Stimulated activated CD4-positive, alpha-beta T cell treated with anti-CD3 and anti-CD28 coated beads, TNF-alpha, amount 100 ng/mL, for 24 hours (primary cell): ENCODE measurements at places on chromosomes 7 and 10.

DNA sequence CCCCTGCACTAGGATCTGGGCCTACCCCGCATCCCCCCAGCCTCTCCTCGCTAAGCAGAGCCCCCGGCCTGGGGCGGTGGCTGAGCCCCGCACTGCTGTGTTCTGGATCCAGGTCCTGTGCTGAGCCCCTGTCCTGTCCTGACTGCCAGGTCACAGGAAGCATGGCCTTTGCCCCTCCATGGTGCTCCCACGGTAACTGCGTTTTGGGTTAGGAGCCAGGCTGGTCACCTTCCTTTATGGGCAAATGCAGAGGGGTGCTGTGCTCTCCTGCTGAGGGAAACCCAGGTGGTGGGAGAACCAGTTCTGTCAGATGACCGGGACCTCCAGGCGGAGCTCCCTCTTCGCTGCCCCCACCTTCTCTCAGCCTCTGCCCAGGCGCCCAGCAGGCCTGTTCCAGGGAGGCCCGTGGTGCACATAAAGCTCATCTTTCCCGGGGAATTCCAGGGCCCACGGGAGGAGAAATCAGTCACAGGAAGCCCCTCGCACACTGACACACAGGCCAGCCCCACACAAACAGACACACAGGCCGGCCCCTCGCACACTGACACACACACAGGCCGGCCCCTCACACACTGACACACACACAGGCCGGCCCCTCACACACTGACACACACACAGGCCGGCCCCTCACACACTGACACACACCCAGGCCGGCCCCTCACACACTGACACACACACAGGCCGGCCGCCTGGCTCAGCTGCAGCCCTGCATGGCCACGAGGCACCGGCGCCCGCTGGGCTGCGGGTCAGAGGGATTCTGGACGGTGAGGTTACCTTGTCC lies 75.6 kb downstream of the CFAP46 start:
- DNase-seq, result no peak

GRCh38 chr7:4655311-4655710 lies 26.8 kb upstream of the FOXK1 start:
- no peak for DNase-seq

GRCh38 chr10:23754941-23755340 lies 316.1 kb downstream of the OTUD1 start:
- no peak for DNase-seq

DNA sequence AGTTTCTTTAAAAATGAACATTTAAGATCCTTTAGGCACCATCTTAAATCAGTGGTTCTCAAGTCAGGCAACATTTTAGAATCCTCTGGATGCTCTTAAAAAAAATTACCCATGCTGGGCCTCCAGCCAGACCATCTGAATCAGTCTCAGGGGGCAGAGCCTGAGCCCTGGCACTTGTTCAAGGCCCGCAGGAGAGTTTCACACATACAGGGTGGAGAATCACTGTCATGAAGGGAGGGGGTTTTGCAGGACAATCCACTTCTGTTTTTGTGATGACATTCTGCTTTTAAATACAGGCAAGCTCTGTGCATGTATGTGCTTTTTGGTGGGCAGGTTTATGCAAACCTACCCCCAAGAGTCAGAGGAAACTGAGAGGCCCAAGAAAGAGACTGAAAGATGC lies 268.6 kb downstream of the SEC23IP start:
- no peak for DNase-seq

- DNase-seq, result no peak
Measured at GRCh38 chr7:100706672-100707311, 871 bp downstream of the POP7 start.

- DNase-seq, result no peak
Measured at GRCh38 chr10:129528376-129528978, 61.4 kb downstream of the MGMT start.

DNA sequence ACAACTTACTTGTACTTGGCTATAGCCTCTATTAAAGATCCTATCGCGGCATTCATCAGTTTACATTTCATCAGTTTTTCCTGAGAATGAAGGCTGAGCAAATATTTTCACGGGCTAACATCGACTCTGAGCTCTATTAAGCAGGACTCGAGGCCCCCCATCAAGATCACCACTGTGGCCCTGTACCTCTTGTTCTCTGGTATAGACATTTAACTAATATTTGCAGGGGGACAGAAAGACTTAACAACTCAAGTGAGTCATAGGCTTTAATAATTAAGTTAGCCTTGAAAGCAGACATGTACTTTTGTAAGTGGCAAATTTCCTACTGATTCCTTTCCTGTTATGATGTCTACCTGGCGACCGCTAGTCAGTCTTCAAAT lies 45.4 kb downstream of the DOCK4 start:
- DNase-seq, result no peak

DNA sequence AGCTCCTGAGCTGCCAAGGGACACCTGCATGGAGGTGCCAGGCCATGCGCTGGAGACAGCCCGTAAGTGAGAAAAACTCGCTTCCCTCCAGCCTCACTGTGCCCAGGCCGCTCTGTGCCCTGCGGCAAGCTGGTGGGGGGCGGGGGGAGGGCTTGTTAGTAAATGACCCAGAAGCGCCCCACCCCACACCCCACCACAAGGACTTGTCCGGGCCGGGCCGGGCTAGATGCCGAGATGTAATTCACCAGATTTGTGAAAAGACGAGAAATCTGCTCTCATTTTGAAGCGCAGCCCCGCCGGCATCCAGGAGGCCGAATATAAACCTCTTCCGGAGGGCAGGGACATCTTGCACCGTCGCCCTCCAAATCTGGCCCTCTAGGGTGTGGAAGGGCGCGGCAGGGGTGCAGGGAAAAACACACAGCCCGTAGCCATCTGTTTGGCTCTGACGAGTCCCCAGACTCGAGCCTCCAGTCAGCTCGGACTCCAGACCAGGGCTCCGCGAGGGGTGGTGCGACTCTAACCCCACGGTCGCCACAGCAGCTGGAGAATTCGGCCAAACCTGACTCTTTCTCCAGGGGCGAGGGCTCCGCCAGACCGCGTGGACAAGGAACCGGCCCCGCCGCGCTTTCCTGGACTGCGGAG lies 14.8 kb downstream of the TLX1 start:
- DNase-seq, result no peak

DNA sequence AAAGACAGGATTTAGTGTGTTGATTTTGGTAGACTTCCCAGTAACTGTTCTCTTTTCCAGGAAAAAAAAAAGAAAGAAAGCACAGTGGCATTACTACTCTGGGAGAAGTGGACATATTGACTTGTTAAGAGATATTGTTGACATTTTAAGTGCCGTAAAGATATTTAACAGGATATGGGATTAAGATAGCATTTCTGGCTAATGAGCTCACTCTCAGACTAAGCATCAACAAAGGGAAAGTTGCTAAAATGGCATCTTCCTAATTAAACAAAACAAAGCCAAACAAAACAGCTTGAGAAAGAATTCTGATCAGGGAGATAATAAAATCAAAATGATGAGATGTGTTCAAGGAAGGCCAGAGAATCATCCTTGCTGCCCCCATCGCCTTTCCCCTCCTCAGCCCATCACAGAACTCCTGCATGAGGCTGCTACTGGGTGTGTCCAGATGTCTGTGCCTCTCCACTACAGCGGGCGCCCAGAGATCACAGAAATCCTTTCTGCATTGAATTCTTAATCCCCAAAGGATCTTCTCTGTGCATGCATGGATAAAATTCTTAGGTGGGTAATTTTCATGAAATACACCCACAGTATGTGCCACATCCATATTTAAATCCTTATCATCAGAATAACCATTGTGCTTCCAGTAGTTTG lies 270.5 kb downstream of the POU6F2 start:
- no peak for DNase-seq

DNA sequence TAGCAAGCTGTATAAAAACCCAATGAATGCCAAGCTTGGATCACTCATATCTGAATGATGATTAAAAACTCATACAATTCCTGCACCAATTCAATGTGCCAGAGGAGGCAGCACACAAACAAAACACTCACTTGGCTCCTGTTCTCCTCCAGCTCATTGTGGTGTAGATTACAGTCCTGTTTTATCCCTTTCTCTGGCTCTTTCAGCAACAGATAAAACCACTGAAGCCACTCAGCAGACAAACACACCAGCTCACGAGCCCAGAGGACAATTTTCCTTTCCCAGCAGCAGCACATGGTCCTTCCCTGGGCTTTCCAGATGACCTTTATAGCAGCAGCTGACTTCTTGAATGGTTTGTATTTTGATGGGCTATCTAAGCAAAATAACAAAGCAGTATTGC lies 107.3 kb upstream of the STARD3NL start:
- no peak for DNase-seq
